ENCODE measurements at places on chromosomes 5 and 9.

DNA sequence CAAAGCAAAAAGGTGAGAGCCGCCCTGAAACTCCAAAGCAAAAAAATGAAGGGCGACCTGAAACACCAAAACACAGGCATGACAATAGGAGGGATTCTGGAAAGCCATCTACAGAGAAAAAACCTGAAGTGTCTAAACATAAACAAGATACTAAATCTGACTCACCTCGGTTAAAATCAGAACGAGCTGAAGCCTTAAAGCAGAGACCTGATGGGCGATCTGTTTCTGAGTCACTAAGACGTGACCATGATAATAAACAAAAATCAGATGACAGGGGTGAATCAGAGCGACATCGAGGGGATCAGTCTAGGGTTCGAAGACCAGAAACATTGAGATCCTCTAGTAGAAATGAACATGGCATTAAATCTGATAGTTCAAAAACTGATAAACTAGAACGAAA lies 108.8 kb downstream of the NIPBL start:
- no peak for DNase-seq

DNA sequence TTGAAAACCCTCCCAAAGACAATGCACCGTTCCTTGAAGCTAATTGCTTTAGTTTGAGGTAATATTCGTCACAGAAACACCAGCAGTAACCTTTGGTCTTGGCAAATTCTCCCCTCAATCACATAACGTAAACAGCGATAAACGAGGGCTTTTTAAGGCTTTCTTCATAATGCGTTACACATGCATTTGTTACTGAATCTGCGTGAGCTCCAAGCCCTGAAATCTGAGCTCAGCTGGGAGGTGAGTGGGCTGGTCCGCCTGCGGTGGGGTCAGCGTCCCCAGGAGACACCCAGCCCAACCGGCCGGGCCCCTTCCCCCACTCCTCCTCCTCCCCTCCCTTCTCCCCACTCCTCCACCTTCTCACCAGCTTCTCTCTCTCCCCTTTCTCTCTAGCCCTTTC lies 91.1 kb downstream of the BARX1 start:
- no peak for DNase-seq

GRCh38 chr9:136050266-136050700 lies 44.8 kb downstream of the NACC2 start:
- DNase-seq, result no peak

DNA sequence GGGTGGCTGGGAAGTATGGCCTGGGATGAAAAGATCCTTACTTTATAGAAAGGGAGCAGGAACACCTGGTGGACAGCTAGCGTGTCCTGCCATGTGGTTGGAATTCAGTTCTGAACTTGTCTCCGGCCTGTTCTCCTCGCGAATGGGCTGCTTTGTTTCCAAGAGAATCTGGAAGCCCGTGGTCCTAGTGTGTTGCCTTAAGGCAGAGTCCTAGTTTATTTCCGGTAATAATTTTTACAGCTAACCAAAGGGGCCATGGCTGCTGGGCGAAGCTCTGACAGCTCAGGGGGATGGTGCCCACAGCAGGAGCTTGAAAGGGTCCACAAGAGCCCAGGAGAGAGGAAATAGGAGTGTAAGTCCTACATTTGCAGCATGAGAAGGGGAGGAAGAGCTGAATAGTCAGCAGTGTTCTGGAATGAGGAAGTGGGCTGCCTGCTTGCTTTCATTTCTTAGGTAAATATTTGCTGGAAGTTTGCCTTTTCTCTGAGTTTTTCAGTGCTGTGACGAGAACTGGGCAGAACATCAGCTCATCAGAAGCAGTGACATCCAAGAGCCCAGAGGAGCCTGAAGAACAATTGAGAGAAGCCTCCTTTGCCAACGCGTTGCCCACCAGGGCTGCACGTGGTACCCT lies 13.1 kb upstream of the IGFBPL1 start:
- no peak for DNase-seq

DNA sequence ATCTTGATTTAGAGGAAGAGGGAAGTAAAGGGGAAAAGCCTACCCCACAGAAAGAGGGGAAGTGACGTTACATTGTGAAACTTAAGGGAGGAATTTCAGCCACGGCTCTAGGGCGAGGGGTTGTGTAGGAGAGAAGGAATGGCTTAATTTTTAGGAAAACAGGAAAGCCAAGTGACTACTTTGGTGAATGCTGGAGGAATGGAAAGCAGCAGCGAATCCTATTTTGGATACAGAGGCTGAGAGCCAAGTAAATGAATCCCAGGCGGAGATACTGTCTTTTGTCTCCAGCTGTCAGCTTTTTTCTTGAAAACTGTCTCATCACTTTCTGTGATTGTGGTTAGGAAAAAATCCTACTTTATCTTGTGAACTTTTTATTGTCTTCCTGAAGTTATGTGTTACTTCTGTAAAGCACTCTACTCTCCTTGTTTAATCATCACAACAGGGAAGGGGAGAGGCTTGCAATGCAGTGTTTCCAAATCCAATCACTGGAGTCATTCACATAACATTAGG lies 188.4 kb downstream of the TSSK1B start:
- DNase-seq, result no peak

- no peak for DNase-seq
These were observed 335.0 kb upstream of the TUSC1 start for GRCh38 chr9:26013199-26013598.
